Hippocampal formation (tissue), 2 donors: ENCODE measurements at places on chromosomes 5 and 9.

DNA sequence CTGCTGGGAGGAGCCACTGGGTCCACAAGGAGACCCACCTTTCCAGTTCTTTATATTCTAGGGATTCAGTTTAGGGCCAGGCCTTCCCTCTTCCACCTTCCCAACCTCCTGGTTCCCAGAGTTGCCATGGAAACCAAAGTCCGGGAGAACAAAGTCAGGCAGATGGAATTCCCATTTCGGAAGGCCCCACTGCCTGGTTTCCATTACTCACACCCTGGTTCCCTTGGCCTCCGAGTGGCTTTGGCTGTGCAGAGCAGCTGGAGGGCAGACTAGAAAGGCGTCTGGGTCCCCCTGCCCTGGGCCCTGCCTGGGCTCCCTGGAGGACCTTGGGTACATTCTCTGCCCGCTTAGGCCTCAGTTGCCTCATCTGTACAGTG, 136.1 kb downstream of the RGS3 start:
- no peak for DNase-seq

- no peak for DNase-seq
These were observed 89.9 kb downstream of the PAM start for GRCh38 chr5:102845041-102845440.

DNA sequence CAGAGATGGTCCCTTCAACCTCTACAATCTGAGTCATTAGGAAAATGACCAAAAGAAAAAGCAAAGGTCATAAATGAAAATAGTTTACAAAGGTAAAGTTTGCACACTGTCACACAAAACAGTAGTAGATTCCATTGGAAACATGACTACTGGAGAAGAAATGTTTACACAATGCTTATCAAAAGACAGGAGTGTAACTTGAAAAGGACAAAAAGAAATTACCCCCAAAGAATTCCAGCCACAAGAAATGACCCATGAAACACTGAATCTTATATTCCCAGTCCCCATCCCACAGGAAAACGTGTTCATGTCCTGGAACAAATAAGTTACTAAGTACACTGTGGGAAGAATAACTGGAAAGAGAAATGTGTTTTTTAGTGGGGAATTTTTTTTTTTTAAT, 385.1 kb downstream of the SEMA5A start:
- DNase-seq = no peak

DNA sequence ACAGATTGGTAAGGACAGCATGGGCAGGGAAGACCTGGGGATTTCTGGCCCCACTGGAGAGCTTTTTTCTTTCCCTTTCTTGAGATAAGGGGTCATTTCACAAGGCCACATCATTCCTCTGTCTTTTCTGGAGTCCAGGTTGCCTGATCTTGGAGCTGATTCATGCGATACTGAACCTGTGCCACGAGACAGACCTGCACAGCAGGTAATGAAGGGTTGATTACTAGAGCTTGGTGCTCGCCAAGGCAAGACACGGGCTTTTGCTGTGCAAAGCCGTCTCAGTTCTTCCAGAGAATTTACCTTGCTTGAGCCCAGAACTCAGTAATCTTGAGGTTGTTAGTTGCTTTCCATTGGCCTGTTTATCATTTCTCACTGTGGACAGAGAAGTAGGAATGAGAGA, 39.2 kb downstream of the NUP188 start:
- no peak for DNase-seq

GRCh38 chr5:177085985-177086653, 596 bp upstream of the FGFR4 start:
- no peak for DNase-seq

DNA sequence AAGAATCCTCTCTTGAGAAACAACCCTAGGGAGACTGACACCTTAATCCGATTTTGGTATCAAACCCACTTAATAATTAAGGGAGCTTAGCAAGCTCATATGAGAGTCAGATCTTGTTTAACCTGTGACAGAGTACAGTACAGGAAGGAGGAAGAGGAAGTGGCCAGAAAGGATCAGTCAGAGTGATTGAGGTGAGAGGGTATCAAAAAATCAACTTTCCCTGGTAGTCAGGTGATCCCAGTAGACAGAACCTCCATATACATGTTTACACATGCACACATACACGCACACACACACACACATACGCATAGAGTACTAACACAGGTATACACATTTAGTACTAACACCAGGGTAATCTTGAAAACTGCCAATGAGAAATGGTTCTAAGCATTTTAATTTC, 56.8 kb downstream of the GLIS3 start:
- no peak for DNase-seq

DNA sequence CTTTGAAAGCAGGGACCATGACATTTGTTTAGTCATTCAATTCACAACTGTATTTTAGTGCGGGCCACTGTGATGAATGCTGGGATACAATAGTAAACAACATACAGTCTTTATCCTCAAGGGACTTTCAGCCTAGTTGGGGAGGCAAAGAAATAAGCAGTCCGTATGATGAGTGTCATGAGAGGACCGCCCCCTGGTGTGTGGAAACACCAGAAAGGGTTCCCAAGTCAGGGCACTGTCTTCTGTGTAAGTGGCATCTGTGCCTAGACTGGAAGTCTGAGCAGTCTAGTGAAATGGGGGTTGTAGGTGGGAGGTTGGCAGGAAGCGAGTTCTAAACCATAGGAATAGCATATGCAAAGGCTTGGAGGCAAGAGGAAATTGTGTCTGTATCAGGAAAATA, 6.8 kb downstream of the C9orf43 start:
- no peak for DNase-seq

DNA sequence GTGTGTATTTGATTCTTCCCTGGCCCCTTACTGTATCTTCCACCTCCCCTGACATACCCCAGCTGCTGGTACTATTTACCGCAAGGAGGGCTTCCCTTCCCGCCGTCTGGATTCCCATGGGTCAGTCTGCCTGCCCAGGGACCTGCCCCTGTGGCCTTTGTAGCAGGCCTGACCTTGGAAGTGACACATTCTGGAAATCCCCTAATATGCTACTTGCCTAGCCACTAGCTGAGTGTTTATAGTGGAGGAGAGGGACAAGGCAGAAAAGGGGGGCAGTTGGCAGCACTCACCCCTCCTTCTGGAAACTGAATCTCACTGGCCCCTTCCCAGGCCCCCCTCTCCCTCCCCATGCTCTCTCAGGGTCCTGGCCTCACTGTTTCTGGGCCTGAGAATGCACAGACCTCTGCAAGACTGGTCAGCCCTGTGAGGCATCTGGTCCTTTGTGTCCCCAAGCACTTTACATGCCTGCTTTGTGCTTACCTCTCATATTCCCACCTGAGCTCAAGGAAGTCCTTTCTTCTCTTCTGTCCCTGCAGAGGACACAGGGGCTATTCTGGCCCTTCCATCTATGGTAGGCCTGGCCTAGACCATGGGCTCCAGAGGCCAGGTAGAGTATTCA, 8.2 kb upstream of the CCL21 start:
- DNase-seq = no peak
